Endodermal cell (in vitro differentiated cells): ENCODE measurements at places on chromosomes 2 and 18. TPM values are rescaled to one million over a fixed set of nuclear protein-coding genes. Genes with fewer than 3 reads are reported as not detected.

- DNase-seq, result no peak
- H3K27ac ChIP-seq, result no peak overlapping the region
- no peaks in the 10 kb centered on the region for H3K4me1 ChIP-seq
- H3K4me3 ChIP-seq, result no peak overlapping the region
Observed at GRCh38 chr18:60174832-60175231, 197.7 kb downstream of the MC4R start.

DNA sequence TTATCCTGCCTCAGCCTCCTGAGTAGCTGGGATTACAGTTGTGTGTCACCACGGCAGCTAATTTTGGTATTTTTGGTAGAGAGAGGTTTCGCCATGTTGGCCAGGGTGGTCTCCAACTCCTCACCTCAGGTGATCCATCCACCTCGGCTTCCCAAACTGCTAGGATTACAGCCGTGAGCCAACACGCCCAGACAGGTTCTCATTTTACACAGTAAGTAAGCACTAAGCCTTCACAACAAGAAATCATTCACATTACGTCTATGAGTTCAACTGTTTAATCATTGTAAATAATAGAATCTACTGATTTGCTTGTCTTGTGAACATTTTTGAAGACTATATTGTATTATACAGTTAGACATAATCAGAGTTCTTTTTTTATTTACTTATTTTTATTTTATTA lies 131.5 kb upstream of the LRATD1 start:
- no peaks in the 10 kb centered on the region for H3K36me3 ChIP-seq
- H3K27me3 ChIP-seq, result no peaks in the 10 kb centered on the region
- H3K4me3 ChIP-seq, result no peak overlapping the region
- H3K27ac ChIP-seq, result no peak overlapping the region

DNA sequence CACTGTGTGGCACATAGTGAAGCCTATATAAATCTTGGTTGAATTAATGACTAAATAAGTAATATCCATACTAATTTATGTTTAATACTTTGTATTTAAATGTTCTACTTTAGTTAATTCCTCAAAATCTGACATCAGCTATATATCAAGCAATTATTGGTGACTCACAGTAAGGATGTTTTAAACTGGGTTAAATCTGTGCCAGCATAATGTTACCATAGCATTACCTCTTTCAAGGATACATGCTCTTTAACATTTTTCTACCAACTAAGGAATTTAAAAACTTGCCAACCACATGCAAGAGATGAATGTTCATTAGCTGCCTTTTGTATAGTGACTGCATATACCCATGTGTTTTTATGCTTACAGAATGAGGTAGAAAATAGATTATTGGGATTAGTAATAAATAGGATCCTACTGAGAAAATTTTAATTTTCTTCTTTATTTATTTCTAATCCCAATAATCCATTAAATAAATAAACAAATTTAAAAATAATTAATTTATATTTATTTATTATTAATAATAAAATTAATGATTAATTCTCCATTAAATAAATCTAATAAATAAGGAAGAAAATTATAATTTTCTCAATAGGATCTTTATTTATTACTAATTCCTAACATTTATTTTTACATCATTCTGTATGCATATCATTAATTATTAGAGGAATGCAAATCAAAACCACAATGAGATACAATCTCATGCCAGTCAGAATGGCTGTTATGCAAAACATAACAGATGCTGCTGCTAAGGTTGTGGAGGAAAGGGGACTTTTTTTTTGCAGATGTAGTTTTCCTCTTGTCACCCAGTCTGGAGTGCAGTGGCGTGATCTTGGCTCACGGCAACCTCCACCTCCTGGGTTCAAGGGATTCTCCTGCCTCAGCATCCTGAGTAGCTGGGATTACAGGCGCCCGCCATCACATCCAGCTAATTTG lies 410.7 kb upstream of the DSEL start:
- H3K27ac ChIP-seq, result no peak overlapping the region
- H3K36me3 ChIP-seq, result no peaks in the 10 kb centered on the region
- no peak for DNase-seq
- no peaks in the 10 kb centered on the region for H3K4me1 ChIP-seq
- no peaks in the 10 kb centered on the region for H3K27me3 ChIP-seq

DNA sequence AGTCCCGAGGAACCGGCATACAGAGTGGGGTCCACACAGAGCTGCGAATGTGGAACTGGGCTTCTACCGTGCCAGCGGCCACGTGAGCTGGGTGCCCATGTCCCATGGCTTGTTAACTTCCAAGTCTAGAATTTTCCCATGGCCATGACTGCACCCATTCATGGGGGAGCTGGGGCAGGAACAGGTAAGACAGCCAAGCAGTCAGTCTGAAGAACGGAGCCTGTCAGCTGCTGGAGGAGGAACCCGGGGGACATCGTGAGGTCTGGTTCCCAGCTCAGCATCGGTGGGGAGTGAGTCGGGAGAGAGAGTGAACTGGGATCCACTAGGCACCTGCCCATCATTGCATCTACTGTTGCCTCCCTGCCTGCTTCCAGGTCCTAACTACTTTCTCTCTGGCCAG lies 86.9 kb downstream of the SH3RF3 start:
- no peaks in the 10 kb centered on the region for H3K36me3 ChIP-seq
- DNase-seq, result no peak
- no peak overlapping the region for H3K27ac ChIP-seq
- no peak overlapping the region for H3K4me3 ChIP-seq
- peaks cover 5% of the 10 kb centered on the region for H3K4me1 ChIP-seq

DNA sequence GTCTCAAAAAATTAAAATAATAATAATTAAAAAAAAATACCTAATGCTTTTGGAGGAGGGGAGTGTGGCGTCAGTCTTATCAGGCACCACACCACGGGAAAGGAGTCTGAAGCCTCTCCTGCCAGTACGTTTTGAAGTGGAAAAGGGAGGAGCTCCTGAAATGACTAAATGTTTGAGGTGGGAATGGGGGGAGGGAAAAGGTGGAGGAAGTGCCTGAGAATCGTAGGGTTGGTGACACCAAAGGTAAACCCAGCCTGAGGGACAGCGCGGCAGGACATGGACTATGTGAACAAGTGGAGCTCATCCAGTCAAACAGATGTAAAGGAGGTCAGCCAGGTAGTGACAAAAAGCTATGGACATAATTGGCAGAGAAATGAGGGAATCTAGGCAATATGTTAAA lies 42.2 kb upstream of the EPHA4 start:
- no peaks in the 10 kb centered on the region for H3K27me3 ChIP-seq
- no peak overlapping the region for H3K4me3 ChIP-seq
- H3K4me1 ChIP-seq, result peaks cover 2% of the 10 kb centered on the region
- no peak for DNase-seq
- H3K27ac ChIP-seq, result no peak overlapping the region

DNA sequence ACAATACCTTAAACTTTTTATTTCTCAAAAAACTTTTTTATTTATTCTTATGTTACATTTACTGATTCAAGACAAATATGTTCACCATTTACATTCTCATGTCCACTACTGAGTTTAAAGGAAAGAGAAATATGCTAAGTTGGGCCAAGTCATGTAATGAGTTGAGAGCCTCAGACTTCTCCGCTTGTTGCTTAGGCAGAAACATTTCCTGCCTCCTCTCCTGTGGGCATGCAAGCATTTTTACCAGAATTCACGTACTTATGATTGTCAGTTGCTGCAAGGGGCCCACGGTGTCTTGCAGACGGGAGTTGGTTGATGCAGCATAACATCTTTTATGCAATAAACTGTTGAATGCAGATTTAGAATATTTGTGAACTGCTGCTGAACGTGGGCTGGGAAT lies 51.8 kb downstream of the MYO1B start:
- no peaks in the 10 kb centered on the region for H3K27me3 ChIP-seq
- H3K27ac ChIP-seq, result no peak overlapping the region
- H3K36me3 ChIP-seq, result peaks cover 55% of the 10 kb centered on the region
- peaks cover 33% of the 10 kb centered on the region for H3K4me1 ChIP-seq
- DNase-seq, result no peak
- no peak overlapping the region for H3K4me3 ChIP-seq

DNA sequence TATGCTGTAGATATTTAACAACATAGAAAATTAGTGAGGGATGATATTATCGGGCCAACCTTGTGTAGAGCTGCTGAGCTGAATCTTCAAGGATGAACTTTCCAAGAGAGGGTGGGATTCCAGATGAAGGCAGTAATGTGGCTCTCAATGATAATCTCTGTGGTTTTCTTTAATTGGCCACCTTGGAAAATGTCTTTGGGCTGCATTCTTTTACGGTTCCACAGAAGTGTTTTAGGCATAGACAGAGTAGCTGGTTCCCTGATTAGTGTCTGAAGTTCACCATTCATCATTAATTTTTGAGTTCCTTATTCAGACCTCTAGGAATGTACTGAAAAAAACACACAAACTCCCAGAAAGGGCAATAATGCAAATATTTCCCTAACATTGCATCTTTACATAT lies 1566.9 kb upstream of the PIK3C3 start:
- H3K4me3 ChIP-seq, result no peak overlapping the region
- no peaks in the 10 kb centered on the region for H3K4me1 ChIP-seq
- H3K27me3 ChIP-seq, result no peaks in the 10 kb centered on the region

GRCh38 chr2:199316851-199317250 lies 140.9 kb downstream of the SATB2 start:
- no peak for DNase-seq
- no peak overlapping the region for H3K4me3 ChIP-seq
- no peak overlapping the region for H3K27ac ChIP-seq

DNA sequence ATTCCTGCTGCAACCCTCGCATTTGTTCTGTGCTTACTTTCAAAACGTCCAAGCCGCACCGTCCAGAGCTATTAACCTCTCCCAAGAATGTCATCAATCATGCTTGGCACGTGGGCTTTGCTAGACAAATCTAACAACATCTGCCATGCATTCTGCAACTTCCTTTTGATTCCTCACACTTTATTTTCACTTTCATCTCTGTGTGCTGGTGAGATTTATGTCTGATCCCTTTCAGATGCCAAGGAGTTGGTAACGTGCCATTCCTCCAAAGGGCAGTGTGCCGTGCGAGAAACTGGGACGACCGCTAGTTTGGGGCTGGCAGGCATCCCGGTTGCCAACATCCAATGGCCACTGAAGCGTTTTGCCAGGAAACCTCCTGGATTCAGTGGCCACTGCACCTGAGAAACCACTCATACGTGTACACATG lies 230.0 kb upstream of the PARD3B start:
- no peak overlapping the region for H3K27ac ChIP-seq
- no peaks in the 10 kb centered on the region for H3K27me3 ChIP-seq
- peaks cover 10% of the 10 kb centered on the region for H3K4me1 ChIP-seq
- H3K36me3 ChIP-seq, result no peaks in the 10 kb centered on the region
- H3K4me3 ChIP-seq, result no peak overlapping the region

Gene FTCDNL1
- 1.2 to 2.0 TPM (median 1.5 TPM) in 3 replicates for total RNA-seq

- H3K4me1 ChIP-seq, result no peaks in the 10 kb centered on the region
- H3K36me3 ChIP-seq, result no peaks in the 10 kb centered on the region
- peak; percentile 46 for DNase-seq
- no peaks in the 10 kb centered on the region for H3K27me3 ChIP-seq
Observed at GRCh38 chr2:195413944-195414343, 243.1 kb upstream of the SLC39A10 start.

Gene STARD6
- not detected in 2 replicates for total RNA-seq

Gene KLF11
- total RNA-seq, result 10.8 to 21.6 TPM (median 13.1 TPM) in 3 replicates

DNA sequence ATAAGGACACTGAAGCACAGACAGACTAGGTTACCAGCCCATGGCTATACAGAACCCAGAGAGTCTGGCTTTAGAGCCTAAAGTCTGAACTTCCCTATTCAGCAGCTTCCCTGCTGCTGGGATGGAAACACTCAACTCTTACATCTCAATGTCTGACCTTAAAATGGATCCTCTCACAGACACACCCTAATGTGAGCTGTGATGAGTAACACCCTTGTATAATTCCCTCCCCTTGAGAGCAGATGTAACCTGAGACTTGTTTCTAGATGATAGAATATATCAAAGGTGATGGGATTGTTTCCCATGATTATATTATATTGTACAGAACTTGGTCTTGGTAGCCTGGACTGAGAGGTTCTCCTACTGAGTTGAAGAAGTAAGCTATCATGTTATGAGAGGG lies 577.1 kb upstream of the KLHL29 start:
- no peaks in the 10 kb centered on the region for H3K4me1 ChIP-seq
- DNase-seq, result no peak
- H3K36me3 ChIP-seq, result no peaks in the 10 kb centered on the region
- H3K27me3 ChIP-seq, result no peaks in the 10 kb centered on the region
- no peak overlapping the region for H3K27ac ChIP-seq
- H3K4me3 ChIP-seq, result no peak overlapping the region

GRCh38 chr2:174763780-174764179 lies 492 bp downstream of the CHRNA1 start:
- no peak for DNase-seq
- H3K36me3 ChIP-seq, result no peaks in the 10 kb centered on the region
- no peaks in the 10 kb centered on the region for H3K27me3 ChIP-seq
- no peak overlapping the region for H3K4me3 ChIP-seq
- H3K4me1 ChIP-seq, result no peaks in the 10 kb centered on the region
- no peak overlapping the region for H3K27ac ChIP-seq

Gene ME2
- 72.8 and 81.5 TPM in 2 replicates for total RNA-seq

Gene PHOSPHO2
- 3.1 to 6.9 TPM (median 6.3 TPM) in 3 replicates for total RNA-seq

DNA sequence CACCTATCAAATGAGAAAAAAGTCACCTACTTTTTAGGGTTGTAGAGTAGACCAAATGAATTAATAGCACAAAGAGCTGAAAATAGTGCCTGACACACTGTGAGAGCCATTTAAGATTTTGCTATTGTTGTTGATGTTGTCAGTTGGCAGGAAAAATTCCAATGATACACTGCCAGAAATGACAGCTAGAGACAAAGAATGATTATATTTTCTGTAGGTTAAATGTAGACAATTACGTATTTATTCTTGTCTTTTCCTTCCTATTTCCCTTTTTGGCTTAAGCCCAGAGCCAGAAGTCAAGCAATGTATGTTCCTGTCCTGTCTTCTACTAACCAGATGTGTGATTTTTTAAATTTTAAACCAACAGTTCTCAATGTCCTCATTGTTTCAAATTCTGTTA lies 17.2 kb downstream of the NRXN1 start:
- H3K4me1 ChIP-seq, result no peaks in the 10 kb centered on the region
- H3K27me3 ChIP-seq, result no peaks in the 10 kb centered on the region
- no peak overlapping the region for H3K27ac ChIP-seq
- DNase-seq, result no peak

- H3K27ac ChIP-seq, result no peak overlapping the region
- no peaks in the 10 kb centered on the region for H3K4me1 ChIP-seq
- no peak overlapping the region for H3K4me3 ChIP-seq
- H3K27me3 ChIP-seq, result no peaks in the 10 kb centered on the region
- H3K36me3 ChIP-seq, result no peaks in the 10 kb centered on the region
- peak; percentile 67 for DNase-seq
Observed at GRCh38 chr2:75276093-75277029, 77.0 kb upstream of the TACR1 start.
